H9 (cell line): ENCODE measurements at places on chromosomes 2 and 18. TPM values are rescaled to one million over a fixed set of nuclear protein-coding genes. Genes with fewer than 3 reads are reported as not detected.

ESCO1 gene
- total RNA-seq, result 36.4 and 36.7 TPM in 2 replicates

DCDC2C gene
- not detected in 2 replicates for total RNA-seq

DSG2 gene
- 104 and 107 TPM in 2 replicates for total RNA-seq

DNA sequence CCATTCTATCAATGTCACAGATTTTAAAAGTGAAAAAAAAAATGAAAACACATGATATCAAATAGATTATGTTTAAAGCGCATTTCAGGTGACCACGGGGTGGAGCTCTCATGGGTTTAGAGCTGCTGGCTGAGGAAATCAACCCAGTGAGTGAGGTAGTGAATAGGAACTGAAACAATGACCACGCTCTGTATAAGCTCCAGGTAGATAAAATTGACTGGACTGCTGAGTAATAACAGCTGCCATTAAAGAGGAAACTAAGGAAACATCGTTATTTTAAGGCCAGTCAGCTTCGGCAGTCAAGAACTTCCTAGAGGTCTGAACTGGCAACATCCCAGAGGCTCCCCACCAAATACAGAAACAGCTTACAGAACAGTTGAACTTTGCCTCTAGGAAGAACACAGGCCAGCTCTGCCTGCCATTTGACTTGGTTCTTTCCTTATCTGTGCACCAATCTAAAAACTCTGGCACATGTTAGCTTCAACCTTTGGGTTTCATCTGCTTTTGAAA, 185.9 kb downstream of the PDE1A start:
- peak; percentile 45 for DNase-seq

DNA sequence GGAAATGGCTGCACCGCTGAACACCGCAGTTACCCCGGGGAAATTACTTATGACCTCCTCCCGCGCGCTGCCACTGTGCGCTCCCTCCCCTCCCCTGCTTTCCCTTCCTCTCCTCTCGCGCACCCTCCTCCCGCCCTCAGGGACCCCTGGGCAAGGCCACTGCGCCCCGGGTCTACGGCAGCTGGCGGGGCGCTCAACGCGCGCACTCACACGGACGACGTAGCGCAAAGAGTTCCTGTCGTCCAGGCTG, 7.9 kb downstream of the ALPP start:
- DNase-seq, result no peak
